ENCODE measurements at places on chromosomes 13 and 19.

DNA sequence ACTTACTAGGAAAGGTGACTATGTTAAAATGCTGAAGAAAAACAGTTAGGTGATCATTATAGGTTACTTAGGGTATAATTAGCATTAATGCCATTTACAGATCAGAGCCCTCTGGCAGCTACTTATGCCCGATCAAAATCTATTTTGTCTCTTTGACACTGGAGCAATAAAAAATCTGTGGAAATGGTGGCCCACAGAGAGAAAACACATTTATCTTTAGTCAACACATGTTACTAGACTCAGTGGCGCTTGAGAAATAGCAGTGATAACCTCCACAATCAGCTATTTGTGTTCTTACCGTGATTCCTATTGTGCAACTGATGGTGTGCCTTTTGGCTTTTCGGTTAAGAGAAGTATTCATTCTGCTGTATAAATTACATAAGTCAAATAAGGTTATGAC lies 1519.6 kb downstream of the PCDH9 start:
- no peak for DNase-seq

DNA sequence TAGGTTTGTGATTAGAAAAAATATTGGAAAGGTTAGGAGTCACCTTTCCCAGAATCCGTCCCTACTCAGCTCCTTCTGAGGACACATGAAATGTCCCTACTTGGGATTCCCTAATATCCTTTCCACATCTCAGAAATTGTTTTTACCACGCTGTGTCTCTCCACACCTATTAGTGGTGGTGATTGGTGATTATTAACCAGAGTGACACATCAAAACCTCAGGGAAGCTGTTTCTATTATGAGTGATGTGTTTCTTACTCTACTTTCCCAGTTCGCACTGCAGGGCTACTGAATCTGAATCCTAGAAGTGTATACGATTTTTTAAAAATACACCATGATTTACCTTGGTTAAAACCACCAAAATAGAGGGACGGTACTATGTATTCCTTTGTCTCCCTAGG lies 460.8 kb downstream of the TBC1D4 start:
- no peak for DNase-seq

DNA sequence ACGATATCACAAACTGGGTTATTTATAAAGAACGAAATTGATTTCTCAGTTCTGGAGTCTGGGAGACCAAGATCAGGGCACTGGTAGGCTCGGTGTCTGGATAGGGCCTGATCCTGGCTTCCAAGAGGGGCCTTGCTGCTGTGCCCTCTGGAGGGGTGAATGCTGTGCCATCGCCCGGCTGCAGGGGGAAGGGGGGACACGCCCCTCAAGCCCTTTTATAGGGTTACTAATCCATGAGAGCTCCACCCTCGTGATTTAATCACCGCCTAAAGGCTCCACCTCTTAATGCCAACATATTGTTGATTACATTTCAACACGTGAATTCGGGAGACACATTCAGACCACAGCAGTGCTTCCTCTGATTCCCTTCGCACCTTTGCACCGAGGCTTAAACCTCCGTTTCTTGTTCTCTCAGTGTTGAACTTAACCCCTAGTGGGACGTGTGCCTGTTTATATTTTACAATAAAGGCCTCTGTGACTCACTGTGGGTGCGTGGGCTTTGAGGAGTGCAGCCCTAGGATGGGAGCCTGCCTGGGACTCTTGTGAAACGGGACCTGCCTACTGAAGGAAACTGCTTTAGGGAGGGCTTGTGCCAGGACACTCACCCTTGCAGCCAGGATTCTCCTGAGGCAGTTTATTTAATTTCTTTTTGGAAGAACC lies 52.4 kb upstream of the SPATA13 start:
- no peak for DNase-seq

- DNase-seq, result no peak
Measured at GRCh38 chr19:41844601-41845000, at the start of gene LYPD4. LYPD4 (minus strand) TSS chr19:41844683; CDS start chr19:41839285, 5,398 bp downstream.

GRCh38 chr13:60509601-60510386 lies 112.8 kb downstream of the TDRD3 start:
- no peak for DNase-seq

GRCh38 chr13:98524391-98524790 lies 52.5 kb downstream of the STK24 start:
- no peak for DNase-seq

- peak; percentile 3 for DNase-seq
Measured at GRCh38 chr19:58570770-58571574, 2.2 kb downstream of the MZF1 start.

DNA sequence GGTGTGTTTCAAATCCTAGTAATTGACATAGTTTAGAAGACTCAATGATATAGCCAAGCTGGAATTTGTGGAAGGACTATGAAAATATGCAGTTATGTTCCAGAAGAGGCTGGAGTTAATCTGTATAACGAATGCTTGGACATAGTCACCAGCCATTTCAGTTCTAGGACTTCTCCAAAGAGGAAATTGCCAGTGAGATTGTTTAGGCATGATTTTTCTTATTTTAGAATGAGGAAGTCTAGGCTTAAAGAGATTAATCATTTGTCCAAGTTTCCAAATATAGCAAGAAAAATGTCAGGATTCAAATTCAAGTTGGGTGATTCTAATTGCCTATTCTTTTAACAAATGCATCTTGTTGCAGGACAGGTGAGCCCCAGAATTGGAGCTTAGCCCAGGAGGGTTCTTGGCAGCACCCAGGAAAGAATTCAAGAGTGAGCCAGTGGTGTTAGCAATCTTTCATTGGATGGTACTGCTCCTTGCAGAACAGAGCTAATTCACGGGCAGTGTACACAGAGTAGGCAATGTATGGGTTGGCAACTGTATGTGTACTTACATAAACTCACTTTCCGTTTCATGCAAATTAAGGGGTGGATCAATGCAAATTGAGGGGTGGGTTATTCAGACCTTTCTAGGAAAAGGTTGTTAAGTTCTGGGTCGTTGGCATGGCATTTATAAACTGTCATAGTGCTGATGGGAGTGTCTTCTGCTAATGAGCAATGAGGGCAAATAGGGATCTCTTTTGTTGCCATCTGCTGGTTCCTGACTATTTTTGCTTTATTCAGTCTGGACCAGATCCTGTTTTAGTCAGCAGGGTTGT lies 763.1 kb upstream of the SLITRK1 start:
- no peak for DNase-seq

DNA sequence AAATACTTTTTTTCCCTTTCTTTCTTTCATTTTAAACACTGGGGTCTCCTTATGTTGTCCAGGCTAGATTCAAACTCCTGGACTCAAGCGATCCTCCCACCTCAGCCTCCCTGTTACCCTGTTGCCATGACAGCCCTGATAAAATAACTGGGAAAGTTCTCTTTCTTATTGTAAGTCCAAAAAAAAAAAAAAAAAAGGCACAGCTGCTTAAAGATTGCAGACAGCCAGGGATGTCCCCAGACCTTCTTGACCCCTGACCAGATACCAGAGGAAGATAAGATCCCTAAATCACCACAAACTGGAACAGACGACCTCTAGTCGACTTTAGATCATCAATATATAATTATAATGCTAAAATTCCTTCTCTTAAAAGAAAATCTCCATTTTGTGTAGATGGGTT lies 1.1 kb upstream of the MVB12A start:
- no peak for DNase-seq

- no peak for DNase-seq
Measured at GRCh38 chr13:65725006-65725405, 1505.1 kb downstream of the PCDH9 start.

DNA sequence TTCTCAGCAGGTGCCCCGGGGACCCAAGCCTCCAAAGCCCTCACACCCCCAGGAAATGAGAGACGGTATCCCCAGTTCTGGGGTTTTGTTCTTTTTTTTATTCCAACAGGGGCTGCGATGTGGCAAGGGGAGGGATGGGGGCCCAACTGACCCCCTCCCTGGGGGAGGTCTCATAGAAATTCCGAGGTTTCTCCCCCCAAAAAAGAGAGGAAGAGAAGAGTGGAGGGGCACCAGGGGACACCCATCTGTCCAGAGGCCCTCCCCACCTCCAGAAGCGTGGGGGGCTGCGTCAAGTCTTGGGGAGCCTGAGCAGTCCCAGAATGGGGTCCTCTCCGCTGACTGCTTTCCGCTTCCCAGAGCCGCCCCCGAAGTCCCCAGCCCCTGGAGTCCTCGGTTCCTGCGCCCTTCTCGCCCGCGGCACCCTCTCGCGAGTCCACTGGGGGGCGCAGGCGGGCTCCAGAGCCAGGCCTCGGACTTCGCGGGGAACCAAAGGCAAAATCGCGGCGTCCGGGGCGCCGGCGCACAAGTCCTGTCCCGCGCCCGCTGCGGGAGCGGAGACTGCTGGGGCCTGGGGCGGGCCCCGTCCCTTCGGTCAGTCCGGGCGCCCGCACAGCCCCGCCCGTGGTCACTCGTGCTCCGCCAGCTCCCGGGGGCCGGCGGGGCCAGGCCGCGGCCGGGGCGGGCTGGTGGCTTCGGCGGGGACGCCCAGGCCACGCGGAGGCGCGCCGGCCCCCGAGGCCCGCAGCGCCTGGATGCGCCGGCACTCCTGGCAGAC lies 4.4 kb upstream of the ATP1A3 start:
- peak; percentile 63 for DNase-seq

DNA sequence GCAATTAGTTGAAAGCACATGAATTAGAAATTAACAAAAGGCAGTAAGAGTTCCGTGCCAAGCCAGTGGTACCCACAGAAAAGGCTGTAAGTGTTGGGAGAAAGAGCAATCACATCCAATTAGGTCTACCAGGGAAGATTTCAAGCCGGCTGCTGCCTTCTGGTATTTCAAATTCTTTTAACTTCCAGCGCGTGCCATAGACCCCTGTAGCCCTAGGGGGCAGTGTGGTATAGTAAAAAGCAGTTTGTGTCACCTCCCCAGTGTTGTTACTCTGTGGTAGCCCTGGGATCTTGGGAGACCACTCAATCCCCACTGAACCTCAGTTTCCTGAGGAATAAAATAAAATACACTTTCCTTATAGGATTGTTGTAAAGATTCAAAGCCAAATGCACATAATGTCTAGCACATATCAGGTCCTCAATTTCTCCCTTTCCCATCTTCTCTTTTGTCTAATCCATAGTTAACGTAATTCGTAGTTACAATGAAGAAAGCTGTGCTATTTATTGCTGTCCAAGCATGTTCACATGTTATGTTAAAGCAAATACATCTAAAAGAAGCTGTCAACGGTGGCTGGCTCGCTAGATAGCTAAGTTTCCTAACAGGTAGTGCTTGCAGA lies 230.2 kb downstream of the TDRD3 start:
- peak; percentile 6 for DNase-seq

DNA sequence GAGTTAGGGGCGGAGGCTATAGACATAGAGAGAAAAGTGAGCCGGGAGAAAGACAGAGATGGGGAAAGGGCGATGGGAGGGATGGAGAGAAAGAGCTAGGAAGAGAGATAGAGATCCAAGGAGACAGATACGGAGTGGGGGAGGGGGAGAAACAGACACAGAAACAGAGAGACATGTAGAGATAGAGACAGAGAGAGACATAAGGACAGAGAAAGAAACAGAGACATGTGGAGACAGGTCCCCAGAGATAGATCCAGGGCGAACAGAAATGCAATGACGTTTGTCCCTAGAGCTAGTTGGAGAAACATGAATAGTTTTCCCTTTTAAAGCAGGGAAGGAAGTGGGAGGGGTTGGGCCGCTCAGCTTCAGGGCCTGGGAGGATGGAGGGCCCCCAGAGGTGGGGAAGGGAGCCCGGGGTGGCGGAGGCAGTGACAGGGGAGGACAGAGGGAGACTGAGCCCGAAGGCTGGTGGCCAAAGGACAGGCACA lies 4.6 kb downstream of the PPP1R14A start:
- DNase-seq, result no peak

- no peak for DNase-seq
Measured at GRCh38 chr13:46350003-46350402, 37.0 kb downstream of the RUBCNL start.

DNA sequence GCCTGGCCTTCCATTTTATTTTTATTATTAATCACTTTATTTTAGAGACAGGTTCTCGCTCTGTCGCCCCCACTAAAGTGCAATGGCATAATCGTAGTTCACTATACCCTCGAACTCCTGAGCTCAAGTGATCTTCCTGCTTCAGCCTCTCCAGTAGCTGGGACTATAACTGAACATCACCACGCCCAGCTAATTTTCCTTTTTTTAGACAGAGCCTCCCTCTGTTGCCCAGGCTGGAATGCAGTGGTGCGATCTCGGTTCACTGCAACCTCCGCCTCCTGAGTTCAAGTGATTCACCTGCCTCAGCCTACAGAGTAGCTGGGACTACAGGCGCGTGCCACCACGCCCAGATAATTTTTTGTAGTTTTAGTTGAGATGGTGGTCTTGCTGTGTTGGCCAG lies 6.7 kb upstream of the PAN3 start:
- DNase-seq, result no peak

DNA sequence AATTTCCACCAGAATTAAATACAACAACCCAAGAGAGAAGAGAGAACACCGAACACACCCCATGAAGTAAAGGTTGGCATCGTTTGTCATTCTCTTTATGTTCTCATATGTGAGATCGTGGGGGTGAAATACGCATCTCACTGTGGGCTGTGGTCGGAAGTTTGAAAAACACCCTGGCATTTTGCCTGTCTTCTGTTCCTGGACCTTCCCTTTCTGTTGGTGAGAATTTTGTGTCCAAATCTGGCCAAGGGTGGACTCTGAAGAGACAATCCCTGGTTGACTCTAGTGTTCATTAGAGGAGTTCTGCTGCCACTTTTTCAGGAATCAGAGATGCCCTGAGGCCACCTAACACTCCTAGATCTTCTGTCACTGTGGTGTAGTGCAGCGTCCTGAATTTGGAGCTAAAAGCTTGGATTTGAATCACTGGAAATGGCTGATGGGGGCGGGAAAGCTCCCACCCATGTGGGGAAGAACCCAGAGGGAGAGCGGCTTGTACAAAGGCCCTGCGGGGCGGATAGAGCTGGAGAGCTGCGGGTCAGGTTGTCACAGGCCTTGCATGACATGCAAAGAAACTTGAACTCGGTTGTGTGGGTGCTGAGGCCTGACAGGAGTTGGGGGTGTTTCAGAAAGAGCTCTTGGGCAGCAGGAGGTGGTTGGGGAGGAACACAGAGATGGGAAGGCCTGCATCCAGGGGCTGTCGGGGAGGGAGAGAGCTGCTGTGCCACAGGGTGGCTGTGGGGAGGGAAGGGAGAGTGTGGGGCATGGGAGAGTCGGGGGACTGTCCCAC lies 11.1 kb upstream of the SPATA13 start:
- no peak for DNase-seq

DNA sequence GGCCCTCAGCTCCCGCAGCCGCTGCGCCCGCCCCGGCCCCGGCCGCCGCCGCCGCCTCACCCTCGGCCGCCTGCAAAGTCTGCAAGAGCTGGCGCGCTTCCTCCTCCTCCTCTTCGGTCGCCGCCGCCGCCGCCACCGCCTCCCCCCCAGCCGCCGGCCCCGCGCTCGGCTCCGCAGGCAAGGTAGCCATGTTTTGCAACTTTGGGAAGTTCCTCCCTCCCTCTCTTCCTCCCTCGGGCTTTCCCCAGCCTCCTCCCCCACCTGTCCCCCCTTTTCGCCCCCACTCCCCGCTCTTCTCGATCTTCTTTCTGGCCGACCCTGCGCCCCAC lies 433 bp downstream of the SIX5 start:
- DNase-seq, result peak; percentile 56

GRCh38 chr13:113638173-113638746 lies 19.7 kb downstream of the ATP4B start:
- no peak for DNase-seq

DNA sequence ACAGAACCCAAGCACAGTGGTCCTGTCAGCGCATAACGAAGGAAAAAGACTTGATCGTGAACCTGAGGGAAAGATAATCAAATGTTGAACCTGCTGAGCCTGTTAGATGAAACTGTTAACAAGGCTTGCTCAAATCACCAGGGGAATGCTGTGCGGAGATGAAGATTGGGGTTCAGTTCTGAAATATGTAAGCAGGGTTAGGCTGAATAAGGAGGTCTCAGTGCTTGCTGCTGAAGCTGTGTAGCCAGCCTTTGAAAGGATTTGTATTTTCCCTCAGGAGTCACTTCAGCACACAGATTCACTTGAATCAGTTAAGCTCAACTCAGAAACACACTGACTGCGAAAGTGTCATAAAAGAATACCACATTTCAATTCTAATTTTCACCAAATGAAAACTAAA lies 793.5 kb downstream of the OLFM4 start:
- DNase-seq, result no peak
